Progenitor cell of endocrine pancreas (in vitro differentiated cells): ENCODE measurements at places on chromosomes 3 and 15.

DNA sequence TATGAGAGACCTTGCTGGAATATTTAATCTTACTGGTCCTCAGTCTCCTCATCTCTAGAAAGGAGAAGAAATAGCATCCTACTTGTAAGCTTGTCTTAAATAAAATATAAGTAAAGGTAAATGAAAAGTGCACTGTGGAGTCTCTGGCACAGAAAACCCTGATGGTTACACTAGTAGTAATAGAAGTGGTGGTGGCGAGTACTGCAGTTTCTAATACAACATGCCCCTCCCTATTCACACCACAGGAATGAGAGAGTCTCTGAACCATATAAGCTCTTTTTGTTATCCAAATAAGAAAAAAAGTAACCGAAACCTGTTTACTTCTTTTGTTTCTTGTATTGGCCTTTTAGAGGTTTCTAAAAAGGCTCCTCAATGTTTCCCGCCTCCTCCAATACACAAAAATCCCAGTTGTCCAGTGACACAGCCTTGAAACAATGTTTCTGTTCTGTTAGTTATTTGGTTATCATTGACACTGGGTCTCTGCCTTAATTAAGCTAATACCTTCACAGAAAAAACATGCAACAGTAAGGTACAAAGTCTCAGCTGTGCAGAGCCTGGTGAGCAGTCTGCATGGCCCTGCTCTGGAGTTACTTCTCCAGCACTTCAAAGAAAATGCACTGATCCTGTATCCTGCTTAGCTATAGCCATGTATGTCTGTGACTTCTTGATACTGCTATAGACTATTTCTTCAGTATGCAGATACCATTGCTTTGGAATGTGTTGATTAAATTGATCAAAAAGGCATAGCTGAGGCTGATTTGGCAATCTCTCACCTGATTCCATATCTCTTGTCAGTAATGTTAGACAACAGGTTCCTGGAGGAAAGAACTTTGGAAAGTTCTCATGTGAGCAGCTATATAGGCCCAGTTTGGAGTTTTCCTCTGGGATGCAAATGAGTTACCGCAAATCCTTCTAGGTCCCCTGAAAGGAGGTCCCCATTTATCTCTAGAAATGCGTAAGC lies 315.6 kb upstream of the IL12A start:
- DNase-seq = no peak

DNA sequence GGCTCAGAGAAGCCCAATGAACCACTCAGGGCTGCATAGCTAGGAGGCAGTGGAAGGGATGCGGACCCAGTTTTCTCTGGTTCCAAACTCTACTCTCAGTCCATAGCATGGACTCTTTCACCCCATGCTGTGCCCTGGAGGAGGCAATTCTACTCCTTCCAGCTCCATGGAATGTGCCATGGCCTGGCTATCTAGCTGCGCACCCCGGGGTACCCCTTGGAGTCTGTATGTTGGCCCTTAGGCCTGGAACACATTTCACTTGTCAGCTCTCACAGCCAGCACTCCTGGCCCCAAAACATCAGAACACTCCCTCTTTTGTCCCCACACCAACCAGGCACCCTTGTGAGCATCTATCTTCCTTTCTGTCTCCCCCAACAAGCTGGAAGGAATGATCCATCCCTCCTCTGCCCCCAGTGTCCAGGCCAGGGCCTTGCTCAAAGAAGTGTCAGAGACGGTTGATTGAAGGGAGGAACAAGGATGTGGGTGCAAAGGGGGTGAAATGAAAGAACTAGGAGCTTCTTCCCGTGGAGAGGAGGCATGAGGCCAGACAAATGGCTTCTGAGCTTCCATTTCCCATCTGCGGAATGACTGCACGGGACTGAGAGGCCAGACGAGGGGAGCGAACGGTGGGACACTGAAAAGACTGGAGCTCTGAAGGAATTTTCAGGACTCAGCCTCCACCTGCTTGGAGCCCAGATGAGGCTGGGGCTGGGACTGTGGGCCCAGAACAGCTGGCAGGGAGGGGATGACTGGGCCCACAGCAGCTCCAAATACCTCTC lies 2.8 kb downstream of the PRSS50 start:
- no peak for DNase-seq

- DNase-seq = no peak
These were observed 123.0 kb downstream of the TCF12 start for GRCh38 chr15:57041416-57041815.

GRCh38 chr3:196273655-196274054 lies 13.9 kb downstream of the PCYT1A start:
- DNase-seq = no peak

- no peak for DNase-seq
These were observed 1199.9 kb downstream of the SI start for GRCh38 chr3:163878396-163878795.

- no peak for DNase-seq
These were observed 156.3 kb upstream of the UBE2E1 start for GRCh38 chr3:23649448-23649847.

DNA sequence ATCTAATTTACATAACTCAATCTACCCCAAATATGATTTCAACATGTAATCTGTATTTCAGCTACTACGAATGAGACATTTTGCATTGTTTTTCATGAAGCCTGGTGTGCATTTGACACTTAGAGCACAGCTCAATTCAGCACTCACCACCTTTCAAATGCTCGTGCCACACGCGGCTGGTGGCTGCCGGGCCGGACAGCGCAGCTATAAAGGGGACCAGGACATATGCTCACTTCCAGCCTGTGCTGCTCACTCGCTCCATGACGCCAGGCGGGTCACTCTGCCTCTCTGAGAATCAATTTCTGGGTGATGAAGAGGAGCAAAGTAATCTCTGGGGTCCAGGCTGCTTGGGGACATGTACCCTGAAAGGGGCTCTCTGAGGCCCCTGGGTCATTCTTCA lies 93.1 kb downstream of the WNT7A start:
- DNase-seq = no peak

DNA sequence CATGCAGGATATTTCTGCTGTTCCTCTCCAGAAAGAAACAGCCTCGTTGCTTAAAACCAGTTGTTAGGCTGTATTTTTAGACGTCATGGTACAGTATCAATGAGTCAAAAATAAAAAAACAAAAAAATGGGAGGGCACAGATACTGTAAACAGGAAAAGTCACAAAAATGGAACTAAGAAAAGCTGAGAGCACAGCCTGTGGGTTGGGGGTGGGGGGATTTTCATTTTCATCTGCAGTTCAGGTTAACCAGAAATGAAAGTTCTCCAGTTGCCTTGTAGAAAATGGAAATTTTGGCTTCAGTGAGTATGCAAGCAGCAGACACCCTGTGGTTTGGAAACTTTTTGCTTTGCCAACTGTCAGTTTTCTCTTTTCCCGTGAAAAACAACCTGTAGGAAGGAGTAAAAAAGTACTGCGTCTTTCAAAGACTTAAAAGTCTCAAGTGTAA lies 59.0 kb downstream of the FRMD4B start:
- no peak for DNase-seq

DNA sequence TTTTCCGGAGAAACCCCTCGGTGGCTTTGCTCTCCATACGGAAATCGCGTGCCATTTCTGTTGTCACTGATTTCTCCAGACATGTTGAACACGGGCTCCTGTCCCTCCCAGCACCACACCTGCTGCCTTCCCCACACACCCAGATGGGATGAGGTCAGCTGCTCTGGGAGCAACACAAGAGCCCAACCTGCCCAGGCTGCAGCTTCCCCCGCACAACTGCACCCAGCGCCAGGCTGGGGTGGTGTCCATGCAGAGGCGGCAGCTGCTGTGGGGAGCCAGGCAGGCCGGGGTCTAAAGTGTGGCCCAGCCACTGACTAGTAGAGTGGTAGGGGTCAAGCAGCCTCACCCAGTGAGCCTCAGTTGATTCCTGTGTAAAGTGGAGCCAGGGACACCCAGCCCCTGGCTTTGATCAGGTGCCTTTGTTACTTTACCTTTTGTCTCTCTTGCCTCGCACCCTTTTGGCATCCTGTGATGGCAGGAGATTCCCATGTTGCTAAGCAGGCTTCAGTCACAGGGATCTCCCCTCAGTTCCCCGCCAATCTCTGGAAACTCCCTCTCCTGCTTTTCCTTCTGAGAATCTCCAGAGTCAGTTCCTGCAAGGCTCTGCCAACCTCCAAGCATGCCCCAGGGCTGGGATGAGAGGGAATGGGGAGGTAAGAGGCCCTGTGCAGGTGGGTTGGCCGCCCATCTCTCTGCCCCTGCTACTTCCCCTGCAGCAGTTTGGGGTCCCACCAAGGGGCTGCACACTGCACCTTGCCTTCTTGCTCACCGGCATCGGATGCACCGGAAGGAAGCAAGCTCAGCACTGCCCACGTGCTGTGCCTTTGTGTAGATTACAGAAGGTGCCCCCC lies 91.8 kb upstream of the ALDH1A3 start:
- no peak for DNase-seq

DNA sequence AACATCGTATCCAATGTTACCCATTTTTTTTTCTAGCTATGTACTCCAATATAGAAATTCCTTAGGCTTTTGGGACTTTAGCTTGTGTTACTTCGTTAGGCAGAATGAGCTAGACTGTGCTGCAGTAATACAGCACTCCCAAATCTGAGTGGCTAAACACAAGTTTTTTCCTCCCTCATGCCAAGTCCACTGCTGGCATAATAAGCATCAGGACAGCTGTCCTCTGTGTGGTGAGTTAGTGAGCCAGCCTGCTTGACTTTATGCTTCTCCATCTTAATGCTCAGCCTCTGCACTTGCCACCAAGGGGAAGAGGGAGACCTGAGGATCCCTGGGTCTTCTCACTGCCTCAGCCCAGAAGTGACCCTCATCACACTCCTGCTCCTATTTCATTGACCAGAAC lies 18.2 kb upstream of the ACOX2 start:
- DNase-seq = no peak

- peak; percentile 70 for DNase-seq
These were observed 16.8 kb upstream of the ESYT3 start for GRCh38 chr3:138417559-138417982.

DNA sequence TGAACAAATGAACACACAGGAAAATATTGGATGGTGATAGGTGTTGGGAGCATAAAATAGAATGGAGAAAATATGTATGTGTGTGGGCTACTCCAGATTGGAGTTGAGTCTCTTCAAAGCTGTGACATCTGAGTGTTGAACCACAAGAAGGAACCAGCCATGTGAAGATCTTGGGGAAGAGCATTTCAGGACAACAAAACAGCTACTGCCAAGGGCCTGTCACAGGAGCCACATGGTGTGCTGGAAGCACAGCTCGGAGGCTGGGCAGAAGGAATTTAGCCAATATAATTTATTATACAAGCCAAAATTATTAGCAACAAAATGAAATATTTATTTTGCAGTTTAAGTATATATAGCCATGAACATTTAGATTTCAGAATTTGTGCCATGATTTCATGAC lies 108.3 kb upstream of the FGF7 start:
- no peak for DNase-seq

GRCh38 chr15:80153900-80154299 lies 1.1 kb downstream of the FAH start:
- no peak for DNase-seq

- no peak for DNase-seq
These were observed 34.4 kb downstream of the RYK start for GRCh38 chr3:134216191-134216764.

GRCh38 chr3:57048052-57048671 lies 12.3 kb upstream of the SPATA12 start:
- DNase-seq = no peak

GRCh38 chr15:91981821-91982800 lies 128.6 kb downstream of the SLCO3A1 start:
- DNase-seq = no peak

DNA sequence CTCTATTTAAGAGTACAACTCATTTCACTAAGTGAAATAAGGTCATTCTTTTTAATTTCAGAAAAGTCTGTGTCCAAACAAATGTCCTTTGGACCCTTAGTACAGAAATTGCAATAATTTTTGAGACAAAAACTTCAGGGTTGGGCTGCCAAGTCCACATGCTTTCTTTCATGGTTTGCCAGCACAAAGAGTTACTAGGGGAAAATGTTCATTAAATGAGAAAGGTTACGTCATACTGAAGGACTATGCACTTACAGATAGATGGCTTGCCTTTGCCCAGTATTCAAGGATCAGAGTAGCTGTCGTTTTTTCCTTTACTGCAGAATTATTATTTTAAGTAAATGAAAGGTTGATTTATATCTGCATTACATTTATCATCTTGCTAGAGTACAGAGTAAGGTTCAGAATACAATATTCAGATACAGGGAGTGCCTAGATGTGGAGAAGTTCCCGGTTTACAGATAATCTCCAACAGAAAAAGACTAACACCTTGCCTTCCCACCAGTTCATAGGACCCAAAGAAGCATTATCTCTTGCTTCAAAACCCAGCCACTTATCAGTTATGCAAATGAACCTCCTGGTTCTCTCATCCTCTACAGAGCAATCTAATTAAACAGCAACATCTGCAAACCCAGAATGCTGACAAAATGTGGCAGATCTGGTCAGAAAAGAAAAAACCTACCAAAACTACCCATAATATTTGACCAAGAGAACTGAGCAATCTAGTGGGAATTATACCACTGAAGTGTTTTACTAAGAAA lies 179.3 kb downstream of the FRMD5 start:
- no peak for DNase-seq

GRCh38 chr15:66743703-66744536 lies 41.9 kb downstream of the SMAD6 start:
- DNase-seq = no peak

DNA sequence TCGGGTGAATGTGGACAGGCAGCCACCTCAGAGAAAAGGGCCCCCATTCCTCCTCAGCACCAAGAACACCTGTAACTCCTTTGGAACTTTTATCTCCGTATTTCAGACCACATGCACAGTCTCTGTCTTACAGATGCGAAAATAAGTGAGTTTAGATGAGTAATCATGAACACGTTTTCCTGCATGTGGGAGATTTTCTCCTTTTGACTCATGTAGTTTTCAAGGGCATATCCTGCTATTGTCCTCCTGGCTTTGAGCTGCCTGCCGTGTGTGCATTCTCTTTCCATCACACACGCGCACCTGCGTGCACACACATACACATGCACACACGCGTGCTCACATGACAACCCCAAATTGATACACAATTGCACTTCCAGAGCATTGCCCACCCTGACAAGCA lies 239.2 kb downstream of the GABRG3 start:
- DNase-seq = no peak

DNA sequence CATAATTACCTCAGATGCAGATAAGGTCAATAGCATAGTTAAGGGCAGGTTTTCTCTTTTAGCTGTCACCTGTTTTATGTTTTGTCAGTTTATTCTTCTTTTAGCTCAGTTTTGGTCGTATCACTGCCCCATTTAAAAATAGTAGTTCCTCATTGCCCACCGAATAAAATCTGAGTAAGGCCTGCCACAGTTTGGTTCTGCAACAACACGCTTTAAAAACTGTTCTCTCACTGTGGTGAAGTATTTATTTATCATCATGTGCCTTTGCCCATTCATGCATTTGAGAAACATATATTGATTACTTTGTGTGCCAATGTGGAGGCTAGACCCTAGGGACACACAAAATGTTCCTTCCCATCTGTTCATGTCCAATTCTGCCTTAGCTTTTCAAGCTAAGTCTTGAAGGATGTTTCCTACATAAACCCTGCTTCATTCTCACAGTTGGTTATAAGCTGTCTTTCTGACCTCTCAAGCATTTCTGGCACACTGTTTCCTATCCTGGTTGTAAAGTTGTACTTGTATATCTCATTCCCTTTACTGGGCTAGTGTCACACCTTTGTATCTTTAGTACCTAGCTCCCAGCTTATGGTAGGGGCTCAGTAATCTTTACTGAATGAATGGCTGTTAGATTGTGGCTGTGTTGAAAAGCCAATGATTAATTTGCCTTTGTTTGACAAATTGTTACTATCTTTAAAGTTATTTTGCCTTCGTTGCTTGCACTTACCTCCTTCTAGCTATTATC lies 23.9 kb downstream of the AKAP13 start:
- no peak for DNase-seq
